ENCODE measurements at places on chromosomes 2 and 18.

DNA sequence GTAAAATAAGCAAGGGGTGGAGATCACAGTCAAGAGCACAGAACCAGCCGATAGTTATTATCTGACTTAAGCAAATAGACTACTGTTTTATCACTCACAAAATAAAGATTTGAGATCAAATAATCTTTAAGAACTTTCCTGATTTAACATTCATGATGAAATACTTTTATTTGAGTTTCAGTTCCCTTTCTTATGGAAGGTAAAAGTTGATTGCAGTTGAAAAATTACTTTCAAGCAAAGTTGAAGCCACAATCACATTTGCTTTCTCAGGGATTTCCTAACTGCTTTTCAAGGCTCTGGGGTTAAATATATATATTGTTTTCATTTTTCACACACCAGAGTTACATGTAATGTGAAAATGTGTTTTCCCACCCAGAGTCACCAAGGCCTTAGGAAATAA lies 599.5 kb downstream of the KCNJ3 start:
- DNase-seq: no peak

- DNase-seq: peak; percentile 33
Measured at GRCh38 chr18:55857409-55857808, 269.4 kb upstream of the TCF4 start.

- DNase-seq: no peak
Measured at GRCh38 chr2:43225093-43225787, 1.2 kb downstream of the ZFP36L2 start.

- DNase-seq: no peak
Measured at GRCh38 chr2:104562537-104562936, 291.4 kb upstream of the POU3F3 start.

DNA sequence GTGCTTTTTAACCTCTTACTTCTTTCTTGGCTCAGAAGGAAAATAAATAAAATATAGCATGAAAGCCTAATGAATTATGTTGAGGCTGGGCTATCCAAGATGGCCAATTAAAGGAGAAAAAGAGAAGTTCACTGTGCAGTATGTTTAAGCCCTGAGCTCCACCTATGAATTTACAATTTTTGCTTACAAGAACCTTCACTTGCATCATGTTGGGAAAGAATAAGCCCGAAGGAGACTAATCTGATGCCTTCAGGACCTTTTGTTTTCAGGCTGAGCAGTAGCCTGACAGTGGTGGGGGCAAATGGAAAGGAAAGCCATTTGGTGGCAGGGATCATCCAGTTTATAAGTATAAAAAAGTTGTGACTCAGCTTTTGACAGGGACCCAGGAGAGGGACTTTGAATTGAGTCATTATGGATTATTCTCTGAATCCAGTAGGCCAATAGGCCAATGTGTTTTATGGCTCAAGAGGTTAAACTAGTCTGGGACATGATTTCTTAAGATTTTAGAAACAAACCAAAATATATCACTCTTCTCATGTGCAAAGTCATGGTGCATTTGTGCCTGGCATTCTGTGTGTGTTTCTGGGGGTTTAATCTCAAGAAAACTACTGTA lies 56.9 kb downstream of the E2F6 start:
- no peak for DNase-seq
